ENCODE measurements at places on chromosomes 3 and 15. TPM values are rescaled to one million over a fixed set of nuclear protein-coding genes. Genes with fewer than 3 reads are reported as not detected.

DNA sequence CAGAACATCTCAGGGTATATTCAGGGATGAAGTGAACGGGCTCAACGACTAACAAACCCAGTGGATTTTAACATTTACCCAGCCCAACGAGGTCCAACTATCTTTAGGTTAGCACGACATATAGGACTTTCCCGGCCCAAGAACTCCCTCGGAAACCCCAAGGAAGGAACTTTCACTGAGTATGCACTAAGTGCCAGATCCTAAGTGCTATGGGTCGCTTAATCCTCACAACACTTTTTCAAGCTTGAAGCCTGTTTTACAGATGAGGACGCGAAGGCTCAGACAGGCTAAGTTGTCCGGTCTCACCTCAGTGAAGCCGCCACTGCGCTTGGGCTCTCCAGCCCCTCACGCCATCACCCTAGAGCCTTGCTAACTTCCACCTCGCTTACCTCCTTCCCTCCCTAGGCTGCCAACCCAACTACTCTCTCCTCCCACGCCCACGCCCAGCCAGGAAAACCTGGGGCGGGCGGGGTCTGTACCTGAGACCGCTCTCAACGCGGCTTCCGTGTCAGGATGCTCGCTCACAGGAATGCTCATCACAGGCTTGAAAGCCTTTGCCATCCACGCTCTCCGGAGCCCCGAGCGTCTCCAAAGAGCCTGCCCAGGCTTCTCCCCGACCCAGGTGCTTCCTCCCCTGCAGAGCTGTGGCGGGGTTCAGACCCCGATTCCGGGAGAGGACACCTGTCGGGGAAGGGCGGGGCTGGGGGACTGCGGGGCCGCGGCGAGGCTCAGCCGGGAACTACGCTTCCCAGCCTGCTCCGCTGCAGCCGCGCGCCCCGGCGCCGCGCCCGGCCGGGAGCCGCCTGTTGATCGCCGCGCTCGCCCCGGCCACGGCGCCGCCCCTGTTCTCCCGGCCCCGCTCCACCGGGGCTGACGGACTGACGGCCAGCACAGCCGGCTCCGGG lies at the start of gene TMOD2:
Gene TMOD2 (plus strand): TSS at position 806 of the 905 bp plus-strand sequence. CDS start 14,845 bp downstream, outside the sequence.
- peak; percentile 77 for DNase-seq

- no peak for DNase-seq
Observed at GRCh38 chr3:70273492-70273891, 38.9 kb downstream of the MDFIC2 start.

- DNase-seq = peak; percentile 31
Observed at GRCh38 chr15:28456476-28457395, 76.0 kb downstream of the GOLGA8G start.

DNA sequence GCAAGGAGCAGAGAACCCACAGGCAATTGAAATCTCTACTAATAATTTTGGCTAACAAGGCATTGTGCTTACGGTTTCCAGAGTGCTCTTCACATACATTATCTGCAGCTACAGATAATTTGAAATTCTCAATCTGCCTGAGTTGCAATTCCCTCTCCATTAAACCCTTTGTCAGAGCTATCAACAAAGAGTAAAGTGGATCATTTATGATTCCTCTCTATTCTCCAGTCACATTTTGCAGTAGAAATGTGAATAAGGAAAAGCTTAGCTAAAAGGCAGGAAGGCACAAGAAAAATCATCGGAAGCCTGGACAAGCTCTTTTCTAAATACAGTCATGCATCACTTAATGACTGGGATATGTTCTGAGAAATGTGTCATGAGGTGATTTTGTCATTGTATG lies 49.6 kb downstream of the FAM98B start:
- DNase-seq = no peak

GRCh38 chr3:114644367-114644766 lies 350.5 kb downstream of the TIGIT start:
- DNase-seq = no peak

DNA sequence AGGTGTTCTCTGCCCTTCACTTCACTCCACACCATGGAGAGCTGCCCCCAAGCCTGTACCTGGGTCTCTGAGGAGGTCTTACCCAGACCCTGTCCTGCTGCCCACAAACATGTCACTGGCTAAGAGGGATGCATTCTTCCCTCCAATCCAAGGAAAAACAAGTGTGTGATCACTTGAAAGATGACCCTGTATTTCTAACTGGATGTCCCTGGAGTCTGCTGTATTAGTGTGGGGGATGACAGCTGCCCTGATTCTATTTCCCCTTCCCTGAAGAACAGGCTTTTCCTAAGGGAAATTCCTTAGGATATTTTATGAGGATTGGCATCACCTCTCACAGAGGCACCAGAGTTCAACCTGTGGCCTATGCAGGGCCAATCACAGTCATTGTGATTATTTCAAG lies 55.0 kb upstream of the GATA2 start:
- DNase-seq = no peak

TMEM43 gene
- 43.8 TPM for total RNA-seq

GOLGA8S gene
- total RNA-seq = 0.48 TPM

POC1A gene
- total RNA-seq = 2.1 TPM
